Heart right ventricle (tissue), 16 donors: ENCODE measurements at places on chromosomes 7 and 10.

GRCh38 chr7:135801045-135801693, 52.6 kb upstream of the FAM180A start:
- DNase-seq: peak; percentile 50

DNA sequence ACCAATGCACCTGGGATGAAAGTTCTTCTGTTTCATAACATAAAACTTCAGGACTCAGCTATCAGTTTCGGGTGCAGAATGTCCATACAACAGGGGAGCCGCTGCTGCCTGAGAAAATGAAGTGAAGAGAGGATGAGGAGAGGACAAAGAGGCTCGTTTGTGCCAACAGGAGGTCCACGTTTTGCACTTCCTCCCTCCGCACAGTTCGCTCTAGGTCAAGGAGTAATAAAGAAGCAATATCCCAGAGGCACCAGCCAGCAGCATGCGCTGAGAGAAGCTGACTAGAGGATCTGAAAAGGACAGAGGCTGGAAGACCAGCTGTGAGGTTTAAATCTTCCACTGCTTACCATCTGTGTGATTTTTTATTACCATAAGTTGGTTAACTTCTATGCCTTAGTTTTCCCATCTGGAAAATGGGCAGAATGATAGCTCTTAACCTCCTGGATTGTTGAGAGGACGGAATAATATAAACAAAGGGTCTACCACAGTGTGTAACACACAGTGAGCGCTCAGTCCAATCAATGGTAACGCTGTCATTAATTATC, 709 bp downstream of the GPAM start:
- no peak for DNase-seq

DNA sequence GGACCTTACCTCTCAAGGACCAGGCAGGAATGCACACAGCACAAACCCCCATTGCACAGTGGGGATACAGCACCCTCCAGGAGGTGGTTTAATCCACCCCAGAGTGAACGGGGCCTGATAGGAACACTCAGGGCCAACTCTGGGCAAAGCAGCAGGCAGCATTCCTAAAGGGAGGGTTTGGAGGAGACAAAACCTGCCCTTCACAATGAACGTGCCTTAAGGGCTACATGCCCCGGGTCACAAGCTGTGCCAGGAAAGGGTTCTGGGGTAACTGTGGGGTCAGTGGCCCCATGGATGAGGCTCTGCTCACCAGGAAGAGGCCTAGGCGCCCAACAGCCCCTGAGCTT, 1.1 kb downstream of the GPRIN2 start:
- no peak for DNase-seq

- DNase-seq: peak; percentile 69
Observed at GRCh38 chr7:1532456-1533254, 2.2 kb downstream of the MAFK start.

- no peak for DNase-seq
Observed at GRCh38 chr10:31694126-31694685, 234.4 kb downstream of the ARHGAP12 start.

DNA sequence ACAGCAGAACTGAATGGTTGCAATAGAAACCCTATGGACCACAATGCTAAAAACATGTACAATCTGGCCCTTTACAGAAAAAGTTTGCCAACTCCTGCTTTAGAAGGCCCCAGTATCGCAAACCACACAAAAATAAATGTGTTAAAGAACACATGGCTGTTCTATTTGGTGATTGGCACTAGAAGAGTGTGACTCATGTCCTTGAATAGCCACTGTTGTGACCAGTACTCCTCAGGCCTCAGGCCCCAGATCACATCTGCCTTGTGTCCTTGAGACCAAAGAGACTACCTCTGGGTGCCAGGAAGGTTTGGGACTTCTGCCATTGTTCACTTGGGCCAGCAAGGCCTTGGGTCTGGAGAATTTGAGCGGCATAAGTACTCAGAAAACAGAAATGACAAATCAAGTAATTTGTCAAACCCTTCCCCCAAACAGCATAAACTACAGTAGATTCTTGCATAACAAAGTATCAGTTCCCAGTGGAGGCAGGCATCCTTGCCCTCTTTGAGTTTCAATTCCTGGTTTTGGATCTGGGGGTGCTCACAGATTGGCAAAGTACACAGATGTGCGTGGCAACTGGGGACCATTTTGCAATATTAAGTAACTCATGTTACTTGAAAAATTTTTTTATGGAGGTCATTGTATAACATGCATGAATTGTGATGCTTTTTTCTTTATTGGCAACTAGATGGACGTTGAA, 50.2 kb downstream of the MTURN start:
- DNase-seq: peak; percentile 40

GRCh38 chr10:21969326-21970287, 33.9 kb downstream of the DNAJC1 start:
- DNase-seq: no peak

GRCh38 chr7:50531928-50532327, 33.3 kb downstream of the DDC start:
- no peak for DNase-seq

DNA sequence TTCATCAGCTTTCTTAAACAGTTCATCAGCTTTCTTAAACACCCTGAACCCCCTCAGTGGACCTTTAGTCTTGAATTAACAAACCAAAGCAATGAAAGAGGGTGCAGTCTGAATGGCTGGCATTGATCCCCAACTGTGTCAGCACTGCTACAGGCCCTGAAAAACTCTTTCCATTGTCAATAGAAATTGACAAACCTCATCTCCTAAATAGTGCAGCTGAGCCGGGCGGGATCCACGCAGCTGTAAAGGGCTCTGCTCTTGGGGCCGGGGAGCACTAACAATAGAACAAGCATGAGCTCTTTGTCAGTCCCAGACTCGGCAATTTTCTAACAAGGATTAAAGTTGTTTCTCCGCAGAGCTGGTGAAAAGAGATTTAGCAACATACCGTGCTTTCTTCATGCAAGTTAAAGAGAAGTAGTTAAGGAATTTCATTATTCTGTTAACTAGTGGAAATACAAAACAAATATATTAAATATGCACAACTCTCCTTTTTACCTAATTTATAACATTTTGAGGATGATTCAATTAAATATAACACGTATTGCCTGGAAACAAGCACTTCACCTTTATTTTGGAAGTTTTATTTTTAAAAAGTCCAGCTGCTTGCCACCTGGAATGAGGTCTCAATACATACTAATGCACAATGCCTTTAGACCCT, 24.7 kb upstream of the FEZF1 start:
- DNase-seq: no peak

GRCh38 chr7:156096771-156097538, 284.7 kb upstream of the SHH start:
- no peak for DNase-seq

- no peak for DNase-seq
Observed at GRCh38 chr10:36771725-36772124, 353.7 kb upstream of the ANKRD30A start.

DNA sequence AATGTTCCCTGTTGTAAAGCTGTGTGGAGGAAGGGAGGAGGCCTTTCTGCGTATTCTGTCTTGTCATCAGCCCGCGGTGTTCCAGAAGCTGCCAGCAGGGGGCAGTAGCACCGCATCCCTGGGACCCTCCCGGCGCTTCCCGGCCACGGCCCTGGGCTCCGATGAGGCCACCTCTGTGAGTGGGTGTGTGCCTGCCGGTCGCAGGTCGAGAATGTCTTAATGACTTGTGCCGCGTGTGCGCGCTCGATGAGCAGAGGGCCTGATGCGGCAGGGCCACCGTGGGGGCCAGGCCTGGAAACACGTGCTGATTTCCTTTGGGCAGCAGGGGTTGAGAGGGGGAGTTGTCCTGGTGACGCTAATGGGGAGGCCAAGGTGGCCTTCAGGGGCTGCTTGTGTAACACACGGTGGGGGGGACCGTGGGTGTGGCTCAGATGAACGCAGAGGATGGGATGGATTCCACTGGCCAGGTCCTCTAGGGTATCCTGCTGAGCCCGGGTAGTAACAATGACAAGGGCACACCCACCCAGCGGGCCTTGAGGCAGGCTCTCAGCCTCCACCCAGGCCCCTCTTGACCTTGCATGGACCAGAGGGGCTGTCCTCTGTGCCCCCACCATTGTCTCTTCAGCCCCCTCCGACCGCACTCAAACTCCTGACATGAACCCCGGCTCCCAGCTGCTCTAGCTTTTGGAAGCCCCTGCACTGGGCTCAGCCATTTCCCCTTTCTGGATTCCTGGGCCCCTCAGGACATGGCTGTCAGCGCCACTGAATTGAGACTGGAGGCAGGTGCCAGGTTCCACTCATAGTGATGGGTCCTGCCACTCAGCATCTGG, 135.9 kb upstream of the PODXL start:
- DNase-seq: peak; percentile 35

DNA sequence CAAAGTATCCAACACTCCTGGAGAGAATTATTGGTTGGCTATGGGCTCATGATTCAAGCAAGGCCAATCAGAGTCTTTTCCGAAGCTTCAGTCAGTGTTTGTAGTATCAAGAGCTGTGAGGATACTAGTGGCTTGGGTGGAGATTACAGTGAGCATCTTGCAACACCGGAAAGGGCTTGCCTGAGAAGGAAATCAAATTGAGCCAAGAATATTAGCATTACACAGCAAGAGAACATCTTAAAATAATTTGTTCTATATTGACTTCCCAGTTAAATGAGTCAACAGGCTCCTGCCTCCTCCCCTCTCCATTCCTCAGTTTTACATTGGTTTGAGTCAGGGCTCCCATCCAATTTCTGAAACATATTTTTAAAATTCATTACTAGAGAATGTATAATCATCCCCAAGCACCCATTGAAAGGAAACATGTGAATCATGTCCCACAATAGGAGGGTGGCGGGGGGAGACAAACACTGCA, 127.4 kb downstream of the ELAPOR2 start:
- no peak for DNase-seq

DNA sequence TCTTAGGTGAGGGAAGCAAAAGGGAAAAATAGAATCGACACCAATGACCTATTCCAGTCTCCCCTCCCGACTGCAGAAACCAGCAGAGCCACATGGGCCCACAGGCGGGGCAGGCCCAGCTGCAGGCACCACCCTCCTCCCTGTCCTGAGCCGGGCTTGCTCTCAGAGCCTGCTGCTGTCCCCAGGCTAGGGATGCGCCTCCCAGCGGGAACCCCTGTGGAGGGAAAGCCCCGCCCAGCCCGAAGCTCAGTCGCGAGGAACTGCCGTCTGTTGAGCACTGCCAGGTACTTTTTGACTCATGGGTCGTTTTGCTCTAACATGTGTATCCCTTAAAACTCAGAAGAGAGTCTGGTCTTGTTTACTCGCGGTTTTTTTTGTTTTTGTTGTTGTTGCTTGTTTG, 124.5 kb upstream of the RET start:
- DNase-seq: peak; percentile 28

- DNase-seq: no peak
Observed at GRCh38 chr7:1667566-1668395, 2.3 kb upstream of the ELFN1 start.

GRCh38 chr7:83426325-83426724, 222.6 kb downstream of the SEMA3E start:
- DNase-seq: no peak

- DNase-seq: no peak
Observed at GRCh38 chr10:11317936-11318670, 293.3 kb downstream of the USP6NL start.

- DNase-seq: no peak
Observed at GRCh38 chr7:74584160-74584954, 73.2 kb upstream of the GTF2I start.

DNA sequence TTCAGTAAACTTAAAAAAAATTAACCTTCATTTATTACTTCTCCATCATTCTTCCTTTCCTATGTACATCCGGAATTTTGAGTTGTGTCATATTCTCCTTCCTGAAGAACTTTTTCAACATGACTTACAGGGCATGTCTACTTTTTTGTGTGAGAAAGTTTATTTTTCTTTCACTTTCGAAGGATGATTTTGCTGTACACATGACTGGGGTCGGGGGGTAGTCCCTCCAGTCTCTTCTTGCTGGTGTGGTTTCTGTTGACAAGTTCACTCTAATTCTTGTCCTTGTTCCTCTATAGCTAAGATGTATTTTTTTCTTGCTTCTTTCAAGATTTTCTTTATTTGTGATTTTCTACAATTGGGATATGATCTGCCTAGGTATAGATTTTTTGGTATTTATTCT, 55.8 kb downstream of the INPP5A start:
- no peak for DNase-seq

- DNase-seq: no peak
Observed at GRCh38 chr10:88159127-88159829, 295.9 kb downstream of the PTEN start.

DNA sequence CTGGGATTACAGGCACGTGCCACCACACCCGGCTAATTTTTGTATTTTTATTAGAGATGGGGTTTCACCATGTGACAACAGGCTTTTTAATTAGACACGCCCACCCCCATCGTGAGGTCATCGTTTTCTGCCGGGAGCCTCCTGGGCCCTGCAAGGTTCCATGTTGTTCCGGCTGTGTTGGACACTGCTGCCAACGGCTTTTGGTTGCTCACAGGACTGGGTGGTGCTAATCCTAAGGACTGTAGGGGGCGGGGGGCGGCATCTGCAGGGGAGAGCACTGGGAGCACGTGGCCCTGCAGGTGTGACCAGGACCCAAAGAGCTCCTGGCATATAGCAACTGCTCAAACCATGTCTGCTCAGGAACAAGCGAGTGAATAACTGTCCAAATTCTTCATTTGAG, 29.5 kb upstream of the INSIG1 start:
- DNase-seq: no peak

GRCh38 chr10:70669732-70670317, 2.5 kb upstream of the ADAMTS14 start:
- DNase-seq: no peak

DNA sequence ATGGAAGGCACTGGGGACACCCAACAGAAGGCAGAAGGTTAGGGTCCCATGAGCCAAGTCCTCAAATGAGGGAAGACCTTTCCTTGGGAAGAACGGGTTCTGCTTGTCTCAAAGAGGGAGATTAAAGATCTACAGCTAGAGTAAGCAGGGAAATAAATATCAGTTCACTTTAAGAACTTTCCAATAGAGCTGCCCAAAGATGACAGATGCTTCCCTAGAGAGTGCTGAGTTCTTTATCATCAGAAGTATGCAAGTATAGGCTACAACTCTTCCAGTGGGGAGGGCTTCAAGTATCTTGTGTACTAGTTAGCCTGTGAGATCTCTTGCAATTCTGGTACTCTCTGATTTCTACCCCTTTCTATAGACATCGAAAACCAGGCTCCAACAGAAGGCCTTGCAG, 39.4 kb downstream of the EMX2 start:
- DNase-seq: no peak

DNA sequence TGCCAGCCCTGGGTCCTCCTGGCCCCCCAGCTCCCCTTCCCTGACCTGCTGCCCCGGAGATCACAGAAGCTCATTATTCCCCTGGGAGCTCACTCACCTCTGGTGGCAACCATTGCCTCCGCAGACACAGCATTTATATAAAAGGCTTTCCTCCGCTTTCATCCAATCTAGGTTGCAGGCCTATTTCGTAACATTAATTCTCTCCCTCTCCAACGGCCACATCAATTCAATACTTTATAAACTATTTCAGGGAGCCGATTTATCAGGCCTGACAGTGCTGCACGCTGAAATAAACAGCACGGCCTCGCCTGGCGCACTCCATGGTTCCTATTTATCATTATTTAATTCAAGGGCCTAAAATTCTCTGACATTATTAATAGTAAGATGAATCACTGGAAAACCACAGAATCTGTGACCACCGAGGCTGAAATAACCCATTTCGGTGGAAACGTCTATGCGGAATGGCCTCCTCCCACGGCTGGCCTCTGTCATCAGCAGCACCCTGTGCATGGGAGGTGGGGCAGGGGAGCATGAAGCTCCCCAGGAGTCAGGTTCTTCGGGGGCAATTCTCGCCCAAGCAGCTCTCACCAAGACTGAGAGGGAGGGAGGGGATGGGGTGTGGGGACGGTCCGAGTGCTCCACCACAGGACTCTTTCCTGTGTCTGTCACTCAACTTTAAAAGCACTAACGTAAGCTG, 249.3 kb upstream of the PFKP start:
- no peak for DNase-seq
